ENCODE measurements at places on chromosomes 7 and 10.

GRCh38 chr10:29248158-29248557, 40.7 kb upstream of the LYZL1 start:
- no peak for DNase-seq

DNA sequence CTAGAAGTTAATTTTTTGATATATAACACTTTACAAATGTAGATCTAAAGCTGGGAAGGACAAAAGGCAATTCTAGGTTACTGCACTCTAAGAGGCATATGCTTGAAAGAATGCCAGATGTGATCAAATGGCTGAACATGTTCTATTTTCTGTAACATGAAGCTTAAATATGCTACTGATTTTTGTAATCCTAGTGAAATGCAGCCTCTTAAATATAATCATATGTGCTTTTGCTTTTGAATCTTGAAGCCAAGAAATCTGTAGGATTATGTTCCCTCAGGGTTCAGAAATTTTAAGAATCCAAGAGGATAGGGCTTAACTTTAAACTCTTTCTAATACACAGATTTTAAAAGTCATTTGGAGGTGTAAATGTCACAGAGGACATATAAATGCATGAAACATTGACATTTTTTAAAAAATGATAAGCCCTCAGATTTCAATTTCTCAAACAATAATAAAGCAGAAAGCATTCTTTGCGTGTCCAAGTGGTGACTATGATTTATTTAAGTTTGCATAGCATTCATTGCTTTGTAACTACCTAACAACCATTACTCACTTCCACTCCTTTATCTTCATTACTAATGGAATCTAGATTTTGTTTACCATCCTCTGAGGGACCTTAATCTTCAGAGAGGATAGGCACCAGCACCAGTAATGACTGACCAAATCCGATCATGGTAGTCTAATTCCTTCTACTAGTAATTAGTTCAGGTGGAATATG, 170.4 kb downstream of the MAGI2 start:
- no peak for DNase-seq

GRCh38 chr7:93895859-93896600, 5.5 kb upstream of the TFPI2 start:
- DNase-seq: no peak

- no peak for DNase-seq
These were observed 58.6 kb downstream of the RAMP3 start for GRCh38 chr7:45216181-45216580.

GRCh38 chr7:37119296-37119860, 329.3 kb downstream of the ELMO1 start:
- no peak for DNase-seq

- DNase-seq: no peak
These were observed 52.5 kb downstream of the PROSER2 start for GRCh38 chr10:11875494-11876281.

DNA sequence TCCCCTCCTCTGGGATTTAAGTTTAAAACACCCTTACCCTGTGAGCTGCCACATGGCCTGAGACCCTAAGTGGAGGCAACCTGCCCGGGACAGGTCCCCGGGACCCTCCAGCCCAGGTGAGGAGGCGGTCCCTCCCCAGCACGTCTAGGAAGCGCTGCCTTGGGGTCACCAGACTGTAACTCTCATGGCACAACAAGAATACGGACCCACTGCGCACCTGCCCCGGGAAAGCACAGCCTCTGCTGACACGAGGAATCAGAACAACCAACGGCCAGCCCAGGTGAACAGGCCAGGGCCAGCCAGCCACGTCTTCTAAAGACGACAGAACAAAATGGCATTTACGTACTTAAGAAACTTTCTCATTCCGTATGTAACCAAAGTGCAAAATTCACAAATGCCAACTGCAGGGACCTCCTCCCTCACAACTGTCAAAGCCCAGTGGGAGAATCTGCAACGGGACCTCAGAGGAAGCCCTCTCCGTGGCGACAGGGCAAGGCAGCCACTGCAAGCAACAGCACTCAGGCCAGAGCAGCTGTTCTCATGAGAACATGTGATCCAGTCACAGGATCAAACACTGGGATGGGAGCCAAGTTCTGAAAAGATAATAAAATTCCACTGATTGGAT, 208.4 kb downstream of the DIP2C start:
- no peak for DNase-seq

GRCh38 chr7:16298221-16298620, 123.1 kb downstream of the CRPPA start:
- no peak for DNase-seq

DNA sequence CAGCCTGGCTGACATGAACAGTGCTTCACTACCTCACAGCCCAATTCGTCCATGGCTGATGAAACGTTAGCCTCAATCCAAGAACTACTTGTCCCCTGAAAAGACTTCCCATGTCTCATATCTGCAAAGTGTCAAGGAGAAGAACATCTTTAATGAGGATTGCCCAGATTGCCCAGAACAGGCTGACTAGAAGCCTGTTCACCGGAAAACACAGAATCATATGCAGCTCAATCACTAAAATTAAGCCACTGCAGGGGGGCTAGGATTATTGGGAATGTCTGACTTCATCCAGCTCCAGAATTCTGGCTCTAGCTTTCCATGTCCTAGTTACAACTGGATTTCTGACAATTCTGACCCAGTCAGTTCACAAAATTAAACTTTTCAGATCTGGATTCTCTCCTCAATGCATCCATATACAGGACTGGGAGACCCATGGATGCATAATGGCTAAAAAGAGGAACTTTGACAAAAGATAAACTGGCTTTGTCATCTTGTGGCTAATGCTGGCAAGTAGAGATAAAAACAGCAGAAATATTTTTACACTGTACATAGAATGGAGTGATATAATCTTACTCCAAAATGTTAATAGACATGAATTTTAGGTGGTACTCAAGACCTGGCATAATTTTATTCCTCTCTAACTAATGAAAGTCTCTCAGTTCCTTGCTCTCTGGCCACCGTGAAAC, 467.0 kb upstream of the POT1 start:
- DNase-seq: no peak

DNA sequence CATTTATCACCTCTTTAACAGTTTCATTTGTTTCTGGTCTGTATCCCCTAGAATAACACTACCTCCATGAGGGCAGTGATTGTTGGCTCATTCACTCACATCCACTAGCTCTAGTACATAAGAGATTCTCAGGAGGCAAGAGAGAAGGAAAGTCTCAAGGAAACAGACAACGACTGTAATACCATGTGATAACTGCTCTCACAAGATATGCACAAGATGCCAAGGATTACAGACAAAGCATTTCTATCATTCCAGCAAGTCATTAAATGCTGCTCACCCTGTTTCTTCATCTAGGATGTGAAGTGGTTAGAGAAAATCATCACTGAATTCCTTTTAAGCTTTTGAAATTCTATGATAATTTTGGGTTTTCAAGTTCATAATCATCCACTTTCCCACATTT, 115.3 kb downstream of the HIBADH start:
- no peak for DNase-seq

- no peak for DNase-seq
These were observed 389.4 kb upstream of the AUTS2 start for GRCh38 chr7:69208848-69209247.

GRCh38 chr10:31000071-31000782, 31.4 kb downstream of the ZNF438 start:
- no peak for DNase-seq

DNA sequence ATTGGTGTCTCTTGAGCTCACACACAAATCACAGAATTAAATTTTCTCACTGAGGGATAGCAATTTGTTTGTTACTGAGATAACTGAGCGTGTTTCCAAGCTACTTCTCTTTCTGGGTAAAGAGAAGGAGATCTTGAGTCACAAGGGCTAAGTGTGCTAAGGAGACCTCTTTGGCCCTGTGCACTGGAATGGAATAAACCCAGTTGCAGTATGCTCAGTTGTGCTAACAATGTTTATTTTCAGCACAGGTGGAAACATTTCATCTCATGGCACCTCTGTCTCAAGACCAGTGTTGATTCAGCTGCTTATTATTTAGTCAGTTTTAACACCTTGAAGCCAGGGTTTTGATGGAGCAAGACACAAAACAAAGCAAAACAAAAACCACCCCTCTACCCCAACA, 22.5 kb upstream of the UBE2H start:
- no peak for DNase-seq

DNA sequence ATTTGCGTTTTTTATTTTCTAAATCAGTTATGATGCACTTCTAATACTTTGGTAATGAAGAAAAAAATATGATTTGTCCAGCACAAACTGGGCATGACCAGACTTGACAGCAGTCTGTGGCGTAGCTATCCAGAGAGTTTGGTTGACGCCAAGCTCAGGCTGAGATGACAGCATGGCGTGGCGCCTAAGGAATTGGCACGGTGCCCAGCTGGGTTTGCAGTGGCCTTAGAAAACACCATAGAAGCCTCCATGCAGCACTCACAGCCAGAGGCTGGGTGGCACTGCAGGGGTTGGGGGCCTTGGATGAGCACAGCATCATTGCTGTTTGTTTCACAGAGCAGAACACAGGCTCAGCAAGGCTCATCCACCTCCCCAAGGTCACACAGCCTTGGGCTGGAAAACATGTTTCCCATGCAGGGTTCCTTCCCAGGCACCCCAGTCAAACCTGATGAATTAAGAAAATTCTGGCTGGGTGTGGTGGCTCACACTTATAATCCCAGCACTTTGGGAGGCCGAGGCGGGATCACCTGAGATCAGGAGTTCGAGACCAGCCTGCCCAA, 88.9 kb downstream of the GTF2IRD1 start:
- no peak for DNase-seq

DNA sequence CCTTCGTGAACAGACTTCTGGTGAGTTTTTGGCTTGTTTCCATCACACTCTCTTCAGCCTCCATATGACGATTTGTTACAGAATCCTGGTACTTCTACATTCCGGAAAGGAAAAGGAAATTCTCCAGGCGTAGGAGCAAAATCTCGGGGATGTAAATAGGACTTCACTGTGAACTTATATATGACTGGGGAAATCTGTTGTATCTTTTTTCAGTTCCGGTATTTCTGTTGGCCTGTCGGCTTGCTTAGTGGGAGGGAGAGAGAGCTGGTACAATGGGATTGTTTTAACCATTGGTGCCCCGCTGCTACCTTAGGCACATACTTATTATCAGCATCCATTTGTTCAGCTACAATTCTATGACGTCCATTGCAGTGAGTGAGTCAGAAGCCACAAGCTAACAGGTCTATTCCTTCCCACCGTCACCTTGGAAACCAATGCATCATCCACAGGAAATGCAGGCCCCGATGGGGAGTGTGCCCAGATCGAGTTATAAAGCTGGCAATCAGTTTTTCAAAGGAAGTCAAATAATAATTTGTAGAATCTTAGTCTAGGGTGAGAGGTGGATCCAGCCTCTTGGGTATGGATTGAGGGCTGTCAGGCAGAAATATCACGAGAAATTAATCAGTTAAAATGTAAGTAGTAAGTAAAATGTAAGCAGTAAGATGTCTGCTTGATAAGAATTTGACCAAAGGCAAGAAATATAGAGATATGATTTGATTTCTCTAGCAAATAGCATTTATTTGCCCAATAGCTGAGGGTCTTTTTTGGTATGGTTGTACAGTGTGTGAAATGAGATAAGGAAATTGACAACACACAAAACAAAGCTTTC, 92.0 kb upstream of the MKLN1 start:
- peak; percentile 53 for DNase-seq

- no peak for DNase-seq
These were observed 526 bp downstream of the CH25H start for GRCh38 chr10:89206402-89207180.

DNA sequence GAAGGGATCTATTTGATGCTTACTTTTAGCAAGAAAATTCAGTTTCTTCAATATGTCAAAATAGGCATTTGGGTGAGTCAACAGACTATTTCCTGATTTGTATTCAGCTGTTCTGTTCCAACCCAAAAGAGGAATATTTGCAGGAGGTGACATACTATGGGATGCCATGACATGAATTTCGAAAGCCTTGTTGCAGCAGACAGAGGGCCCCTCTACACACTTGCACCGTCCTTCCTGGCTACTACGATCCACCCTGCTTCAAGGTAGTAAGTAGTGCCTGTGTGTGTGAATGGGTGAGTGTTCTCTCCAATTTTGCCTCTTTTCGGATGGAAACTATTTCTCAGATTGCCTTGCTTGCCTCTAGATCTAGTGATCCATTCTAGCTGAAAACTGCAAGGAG, 413.0 kb upstream of the ADARB2 start:
- DNase-seq: no peak

- DNase-seq: no peak
These were observed 54.1 kb upstream of the AKR1C1 start for GRCh38 chr10:4909118-4909517.

GRCh38 chr10:13440185-13441061, 88.4 kb downstream of the BEND7 start:
- no peak for DNase-seq

- DNase-seq: no peak
These were observed 170.2 kb upstream of the MKI67 start for GRCh38 chr10:128296253-128297007.

GRCh38 chr7:80278737-80279136, 144.1 kb downstream of the GNAI1 start:
- no peak for DNase-seq

DNA sequence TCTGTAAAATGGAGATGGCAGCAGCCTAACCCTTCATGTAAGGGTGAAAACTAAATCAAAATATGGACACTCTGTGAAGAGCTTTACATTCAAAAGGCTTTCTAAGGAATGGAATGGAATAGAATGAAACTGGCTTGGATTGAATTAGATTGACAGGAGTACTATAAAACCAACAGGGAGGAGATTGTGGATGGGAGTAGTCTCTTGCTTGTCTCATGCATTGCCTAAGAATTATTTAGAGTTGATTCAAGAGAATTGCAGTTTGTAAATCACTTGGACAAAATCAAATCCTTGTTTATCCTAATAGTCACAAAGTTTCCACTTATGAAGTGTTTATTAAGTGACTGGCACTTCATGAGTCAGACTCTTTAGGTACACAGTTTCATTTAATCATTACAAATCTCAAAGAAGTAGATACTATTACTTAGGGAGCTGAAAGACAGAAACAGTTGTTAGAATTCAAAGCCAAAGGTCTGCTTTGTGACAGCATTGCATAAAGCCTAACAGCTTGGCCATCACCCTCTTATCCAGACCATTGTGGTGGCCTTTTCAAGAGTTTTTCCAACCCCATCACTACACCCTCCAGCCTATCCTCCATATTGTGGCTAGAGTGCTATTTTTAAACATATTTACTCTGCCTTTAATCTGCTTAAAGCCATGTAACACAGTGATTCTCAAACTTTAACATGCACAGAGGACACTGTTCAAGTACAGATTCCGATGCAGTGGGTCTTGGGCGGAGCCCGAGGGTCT, 91.9 kb upstream of the GHITM start:
- no peak for DNase-seq

GRCh38 chr7:1620835-1621234, 49.2 kb upstream of the ELFN1 start:
- DNase-seq: no peak

DNA sequence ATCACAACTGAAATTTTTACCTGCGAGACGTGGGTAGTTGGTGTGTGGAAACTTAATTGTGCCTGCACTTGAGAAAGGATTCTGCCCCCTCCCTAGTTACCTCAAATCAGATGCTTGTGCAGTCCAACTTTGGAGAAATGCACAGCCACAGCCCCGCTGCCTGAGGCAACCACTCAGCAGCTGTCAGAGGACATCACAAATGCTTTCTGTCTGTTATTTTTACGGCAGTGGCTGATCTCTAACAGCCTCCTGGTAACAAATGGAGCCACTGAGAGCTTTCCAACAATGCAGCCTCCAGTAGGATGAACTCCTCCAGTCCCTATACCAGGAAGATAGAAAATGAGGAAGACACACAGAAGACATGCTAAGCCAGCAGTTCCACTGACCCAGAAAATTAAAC, 712.2 kb upstream of the GHITM start:
- no peak for DNase-seq
